ENCODE measurements at places on chromosomes 6 and 20.

GRCh38 chr20:24701668-24702067 lies 232.2 kb downstream of the SYNDIG1 start:
- no peak for DNase-seq

GRCh38 chr6:85662251-85662650 lies 19.6 kb upstream of the SYNCRIP start:
- DNase-seq: no peak

- DNase-seq: no peak
Observed at GRCh38 chr6:34746104-34746846, 11.0 kb upstream of the SNRPC start.

DNA sequence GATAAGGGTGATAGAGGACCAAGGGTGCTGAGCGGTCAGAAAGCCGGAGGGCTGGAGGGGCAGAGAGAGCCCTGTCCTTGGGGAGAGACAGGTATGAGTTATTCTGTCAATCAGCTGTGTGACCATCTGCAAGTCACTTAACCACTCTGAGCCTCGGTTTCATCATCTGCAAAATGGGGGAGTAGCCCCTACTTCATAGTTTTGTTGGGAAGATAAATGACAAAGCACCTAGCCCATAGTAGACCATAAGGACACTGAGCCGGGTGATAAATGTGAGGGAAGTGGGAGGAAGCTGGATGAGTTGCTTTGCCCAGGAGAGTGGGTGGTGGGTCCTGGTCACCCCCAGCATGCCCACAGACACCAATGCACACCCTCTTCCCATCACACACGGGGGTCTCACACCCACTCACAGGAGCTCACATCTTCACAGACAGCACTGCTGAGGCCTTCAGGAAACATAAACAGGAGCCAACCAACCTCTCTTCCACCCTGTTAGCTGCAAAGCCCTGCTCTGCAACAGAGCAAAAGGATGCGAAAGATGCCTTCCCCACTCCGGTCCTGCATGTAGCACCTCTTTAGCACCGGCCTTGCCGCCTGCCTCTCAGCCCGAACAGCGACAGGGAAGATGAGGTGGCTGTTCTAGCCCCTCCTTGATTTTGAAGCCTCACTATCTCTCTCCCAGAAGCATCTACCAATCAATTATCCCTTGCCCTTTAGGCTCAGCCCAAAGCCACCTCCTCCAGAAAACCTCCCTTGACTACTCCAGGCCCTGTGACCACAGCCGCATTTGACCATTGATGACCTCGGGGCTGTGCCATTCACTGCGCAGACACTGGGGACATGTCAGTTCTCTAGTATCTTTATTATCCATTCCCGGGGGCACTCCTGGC lies 18.9 kb downstream of the SPDEF start:
- DNase-seq: no peak
